ENCODE measurements at places on chromosomes 4 and X.

- no peak for DNase-seq
Measured at GRCh38 chr4:38188631-38189101, 228.5 kb downstream of the PTTG2 start.

- DNase-seq, result no peak
Measured at GRCh38 chrX:134368126-134368525, 91.8 kb upstream of the HPRT1 start.

DNA sequence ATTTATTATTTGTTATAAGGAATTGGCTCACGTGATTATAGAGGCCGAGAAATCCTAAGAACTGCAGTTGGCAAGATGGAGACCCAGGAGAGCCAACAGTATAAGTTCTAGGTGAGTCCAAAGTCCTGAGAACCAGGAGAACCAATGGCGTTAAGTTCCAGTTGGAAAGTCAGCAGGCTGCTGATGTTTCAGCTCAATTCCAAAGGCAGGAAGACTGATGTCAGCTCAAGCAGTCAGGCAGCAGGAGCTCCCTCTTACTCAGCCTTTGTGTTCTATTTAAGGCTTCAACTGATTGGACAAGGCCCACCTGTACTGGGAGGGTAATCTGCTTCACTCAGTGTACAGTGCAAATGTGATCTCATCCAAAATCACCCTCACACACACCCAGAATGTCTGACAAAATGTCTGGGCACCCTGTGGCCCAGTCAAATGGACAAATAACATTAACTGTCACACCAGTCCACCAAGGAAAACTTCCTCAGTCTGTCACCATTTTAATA lies 30.8 kb upstream of the TBL1X start:
- no peak for DNase-seq

DNA sequence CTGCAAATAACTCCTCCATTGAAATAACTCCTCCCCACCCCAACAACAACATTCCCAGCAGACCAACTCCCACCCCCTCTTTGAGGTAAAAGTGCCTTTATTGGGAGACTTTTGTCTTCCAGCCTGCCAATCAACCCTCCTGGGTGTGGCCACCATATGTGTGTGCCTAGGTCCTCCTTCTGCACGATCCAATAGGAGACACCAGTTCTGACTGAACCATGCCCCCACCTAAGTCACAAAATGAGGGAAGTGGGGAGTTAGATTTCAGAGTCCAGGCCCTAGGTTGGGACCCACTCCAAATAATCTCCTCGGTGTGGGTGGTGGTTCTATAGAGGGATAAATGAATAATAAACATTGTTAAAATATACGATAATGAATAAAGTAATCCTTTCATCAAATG lies 3.0 kb downstream of the PLP2 start:
- DNase-seq, result no peak

GRCh38 chr4:74544655-74545361 lies 99.9 kb downstream of the AREG start:
- DNase-seq, result no peak

DNA sequence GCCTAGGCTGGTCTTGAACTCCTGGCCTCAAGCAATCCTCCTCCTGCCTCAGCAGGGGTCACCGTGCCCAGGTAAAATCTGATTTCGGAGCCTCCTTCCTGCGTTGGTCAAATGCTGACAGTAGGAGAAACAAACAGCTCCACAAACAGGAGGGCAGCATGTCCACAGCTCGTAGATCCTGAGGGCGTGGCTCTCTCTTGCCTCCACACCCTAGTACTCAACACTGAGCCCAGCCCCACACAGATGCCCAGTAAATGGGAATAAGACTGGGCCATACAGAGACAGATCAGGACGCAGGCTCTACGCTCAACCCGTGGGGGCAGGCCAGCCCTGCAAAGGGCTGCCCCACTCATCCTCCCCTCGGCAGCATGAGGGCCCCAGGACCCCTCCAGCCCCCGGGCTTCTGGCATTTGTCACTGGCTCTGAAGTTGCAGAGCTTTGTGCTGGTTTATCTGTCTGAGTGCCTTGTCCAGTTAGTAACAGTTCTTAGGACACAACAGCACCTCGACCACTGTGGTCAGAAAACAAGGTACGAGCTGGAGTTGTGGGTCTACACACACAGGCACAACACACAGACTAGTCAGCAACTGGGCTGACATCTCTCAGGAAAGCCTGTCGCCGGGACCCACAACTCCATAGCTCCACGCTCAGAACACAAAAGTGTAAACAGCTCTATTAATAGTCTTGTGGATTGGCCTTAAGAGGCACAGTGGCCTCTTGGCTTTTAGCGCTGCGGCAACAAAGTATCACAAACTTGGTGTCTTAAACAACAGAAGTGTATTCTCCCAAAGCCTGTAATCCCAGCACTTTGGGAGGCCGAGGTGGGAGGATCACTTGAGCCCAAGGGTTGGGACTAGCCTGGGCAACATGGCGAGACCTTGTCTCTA lies 5.2 kb downstream of the TNIP2 start:
- DNase-seq, result no peak

DNA sequence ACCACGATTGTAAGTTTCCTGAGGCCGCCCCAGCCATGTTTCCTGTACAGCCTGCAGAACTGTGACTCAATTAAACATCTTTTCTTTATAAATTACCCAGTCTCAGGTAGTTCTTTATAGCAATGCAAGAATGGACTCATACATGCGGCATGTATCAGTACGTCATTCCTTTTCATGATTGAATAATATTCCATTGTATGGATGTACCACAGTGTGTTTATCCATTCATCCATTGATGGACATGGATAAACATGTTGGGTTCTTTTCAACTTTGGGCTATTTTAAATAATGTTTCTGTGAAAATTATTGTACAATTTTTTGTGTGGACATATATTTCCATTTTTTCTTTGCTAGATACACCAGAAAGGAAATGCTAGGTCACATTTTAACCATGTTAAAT lies 99.2 kb upstream of the IGSF1 start:
- DNase-seq, result no peak

DNA sequence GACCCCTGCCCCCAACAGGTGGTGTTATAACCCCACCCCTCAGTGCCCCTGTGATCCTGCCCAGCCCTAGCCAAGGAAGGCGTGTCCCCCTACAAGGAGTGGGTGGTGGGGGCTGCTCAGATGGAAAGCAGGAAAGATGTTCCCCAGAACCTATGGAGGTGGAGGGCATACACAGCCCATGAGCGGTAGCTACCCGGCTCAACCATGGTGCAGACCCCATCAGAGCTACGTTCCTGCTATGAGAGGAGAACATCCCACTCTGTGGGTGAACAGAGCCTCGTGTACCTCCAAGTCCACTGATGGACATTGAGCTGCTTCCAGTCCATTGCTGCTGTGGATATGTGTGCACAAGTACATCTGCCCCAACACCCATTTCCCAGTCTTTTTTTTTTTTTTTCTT lies 71.1 kb downstream of the SHOX start:
- DNase-seq, result no peak

GRCh38 chr4:173506597-173507211 lies 23.3 kb downstream of the HAND2 start:
- DNase-seq, result no peak

DNA sequence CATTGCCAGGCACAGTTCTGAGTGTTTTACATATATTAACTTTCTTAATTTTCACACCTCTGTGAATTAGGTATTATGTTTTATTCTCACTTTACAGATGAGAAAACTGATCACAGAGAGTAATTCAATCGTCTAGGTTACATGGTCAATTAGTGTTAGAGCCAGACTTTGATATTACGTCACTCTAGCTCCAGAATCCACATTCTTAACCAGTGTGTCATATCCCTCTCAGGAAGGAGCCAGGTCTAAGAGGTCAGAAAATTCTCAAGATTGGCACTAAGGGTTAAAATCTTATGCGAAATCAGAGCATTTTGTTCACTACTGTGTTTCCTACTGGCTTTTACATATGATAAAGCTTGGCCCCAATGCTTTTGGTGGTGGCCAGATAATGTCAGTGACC lies 7.4 kb downstream of the DMP1 start:
- DNase-seq, result no peak

DNA sequence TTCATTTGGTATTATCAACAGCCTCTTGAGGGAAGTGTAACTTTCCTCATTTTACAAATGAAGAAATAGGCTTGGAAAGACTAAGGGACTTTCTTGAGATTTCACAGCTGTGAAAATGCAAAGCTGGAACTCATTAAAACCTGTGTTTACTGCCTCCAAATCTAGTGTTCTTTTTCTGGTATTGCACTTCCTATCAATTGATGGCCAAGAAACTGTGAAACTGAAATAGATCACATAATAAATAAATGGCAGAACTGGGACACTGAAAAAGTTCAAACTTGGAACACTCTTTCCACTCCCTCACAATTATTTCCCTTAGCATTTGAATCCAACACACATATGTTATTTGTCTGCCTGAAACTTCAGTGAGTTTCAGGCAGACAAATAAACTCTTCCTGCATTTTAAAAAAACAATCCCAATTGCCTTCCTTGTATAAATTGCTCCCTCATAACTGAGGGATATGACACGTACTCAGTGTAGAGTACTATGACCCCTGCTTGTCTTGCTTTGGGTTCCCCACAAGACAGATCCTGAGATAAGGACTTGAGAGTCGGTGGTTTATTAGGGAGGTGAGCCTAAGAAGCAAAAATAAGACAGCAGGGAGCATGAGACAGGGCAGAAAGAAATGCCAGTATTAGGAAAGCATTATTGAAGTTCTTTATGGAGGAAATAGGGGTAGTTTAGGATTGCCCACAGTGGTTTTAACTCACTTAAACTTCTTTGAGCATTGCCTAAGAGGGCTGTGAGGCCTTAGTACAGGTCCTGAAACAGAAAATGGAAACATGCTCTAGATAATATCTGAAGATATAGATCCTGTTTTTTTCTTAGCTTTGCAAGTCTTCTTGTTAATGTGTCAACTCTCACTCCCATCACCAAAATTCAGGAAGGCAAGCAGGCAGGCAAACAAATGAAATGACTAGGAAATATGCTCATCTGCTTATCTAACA lies 33.9 kb downstream of the RTL3 start:
- DNase-seq, result no peak

GRCh38 chr4:165493359-165493758 lies 114.6 kb downstream of the CPE start:
- peak; percentile 13 for DNase-seq

DNA sequence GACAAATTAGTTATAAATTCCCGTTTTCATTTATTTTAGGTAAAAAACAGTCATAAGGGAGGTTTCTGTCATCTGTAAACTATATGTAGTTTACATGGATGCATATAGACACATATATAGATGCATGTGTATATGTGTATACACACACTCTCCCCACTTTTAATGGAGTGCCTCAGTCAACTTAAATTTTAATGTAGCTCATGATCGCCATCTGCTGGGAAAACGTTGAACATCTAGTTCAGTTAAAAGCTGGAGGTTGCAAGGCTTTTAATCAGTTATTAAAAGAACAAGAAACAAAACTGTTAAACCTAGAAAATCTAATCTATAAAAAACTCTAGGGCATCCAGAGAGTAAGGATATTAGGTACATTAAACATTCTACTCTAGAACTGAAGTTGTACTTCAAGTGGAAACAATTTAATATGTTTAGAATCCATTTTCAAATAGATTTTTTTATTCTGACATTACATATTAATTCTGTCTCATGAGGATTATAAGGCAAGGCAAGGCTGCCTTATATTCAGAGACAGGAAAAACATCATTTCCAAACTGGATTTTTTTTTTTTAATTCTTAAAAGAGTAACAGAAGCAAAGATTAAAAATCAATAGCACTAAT lies 122.6 kb downstream of the SHISA3 start:
- DNase-seq, result no peak

- DNase-seq, result no peak
Measured at GRCh38 chr4:7371210-7371941, 63.4 kb downstream of the PSAPL1 start.

DNA sequence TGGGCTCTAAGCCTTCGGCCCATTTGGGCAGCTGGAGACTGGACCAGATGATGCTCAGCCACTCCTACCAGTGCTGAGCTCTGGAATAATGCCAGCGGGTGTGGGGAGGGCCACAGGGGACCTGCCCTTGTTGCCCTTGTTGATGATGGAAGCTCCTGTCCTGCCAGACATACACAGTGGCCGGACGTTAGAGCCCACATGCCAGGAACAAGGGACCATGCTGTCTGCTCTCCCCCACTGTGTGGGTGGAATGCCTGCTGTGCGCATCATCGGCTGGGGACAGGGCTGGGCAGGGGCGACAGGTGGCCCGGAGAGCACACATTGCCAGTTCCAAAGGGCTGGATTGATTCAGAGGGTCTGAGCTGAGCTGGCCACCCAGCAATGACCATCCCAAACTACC lies 2.0 kb downstream of the ABLIM2 start:
- DNase-seq, result no peak

DNA sequence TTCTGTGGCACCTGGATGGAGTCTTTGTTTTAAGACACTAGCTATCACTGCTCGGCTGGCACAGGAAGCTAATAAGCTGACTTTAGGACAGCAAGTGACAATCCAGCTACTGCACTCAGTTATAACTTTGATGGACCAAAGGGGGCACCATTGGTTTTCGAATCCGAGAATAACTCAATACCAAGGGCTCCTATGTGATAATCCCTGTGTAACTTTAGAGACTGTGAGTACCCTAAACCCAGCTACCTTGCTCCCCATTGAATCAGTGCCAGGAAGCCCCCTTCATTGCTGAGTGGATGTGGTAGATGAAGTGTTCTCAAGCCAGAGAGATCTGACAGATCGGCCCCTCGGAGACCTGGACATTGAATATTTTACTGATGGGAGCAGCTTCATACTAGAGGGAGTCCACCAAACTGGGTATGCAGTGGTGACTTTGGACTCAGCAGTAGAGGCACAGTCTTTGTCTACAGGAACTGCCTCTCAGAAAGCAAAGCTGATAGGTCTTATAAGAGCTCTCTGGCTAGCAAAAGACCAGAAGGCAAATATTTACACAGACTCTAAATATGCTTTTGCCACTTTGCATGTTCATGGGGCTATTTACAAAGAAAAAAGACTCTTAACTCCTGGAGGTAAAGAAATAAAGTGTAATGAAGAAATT lies 35.5 kb upstream of the UGT2B7 start:
- no peak for DNase-seq

DNA sequence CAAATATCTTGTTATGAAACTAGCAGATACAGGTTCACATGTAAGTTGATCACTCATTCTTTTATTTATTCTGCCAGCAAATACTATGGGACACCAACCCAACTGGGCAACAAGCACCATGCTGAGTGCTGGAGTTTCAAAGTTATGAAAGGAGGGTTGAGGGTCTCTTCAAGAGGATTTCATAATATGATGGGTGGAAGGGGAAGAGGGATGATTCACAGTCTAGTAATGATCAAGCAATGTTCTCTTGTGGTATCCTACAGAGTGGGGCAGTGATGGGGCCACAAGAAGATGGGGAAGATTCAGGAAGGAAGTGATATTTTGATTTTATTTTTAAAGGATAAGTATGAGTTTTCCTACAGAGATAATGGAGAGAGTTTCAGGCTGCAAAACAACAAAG lies 46.2 kb upstream of the TXK start:
- no peak for DNase-seq

GRCh38 chr4:94419549-94419948 lies 32.2 kb upstream of the PDLIM5 start:
- DNase-seq, result no peak

DNA sequence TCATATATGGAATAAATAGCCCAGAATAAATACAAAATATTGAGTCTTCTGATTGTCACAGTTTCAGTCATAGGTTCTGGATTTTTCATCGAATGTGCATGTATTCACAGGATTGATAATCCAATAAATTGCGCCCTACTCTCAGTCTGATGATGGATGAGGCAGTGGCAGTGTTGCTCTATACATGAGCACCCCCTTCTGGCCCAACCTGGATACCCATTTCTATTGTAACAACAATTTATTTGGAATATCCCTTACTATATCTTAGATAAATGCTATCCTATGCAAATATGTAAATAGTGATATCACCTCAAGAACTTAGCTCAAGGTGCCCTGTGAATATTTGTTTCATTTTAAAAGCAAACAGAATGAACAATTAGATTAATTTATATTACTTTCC lies 733.7 kb upstream of the PABPC4L start:
- no peak for DNase-seq

All from stimulated activated CD8-positive, alpha-beta memory T cell treated with anti-CD3 and anti-CD28 coated beads, Interleukin-15, amount 100 ng/mL, for 4 hours (primary cell).